ENCODE measurements at places on chromosomes 5 and 9.

GRCh38 chr9:129894120-129894823 is 59.0 kb downstream of the USP20 start:
- no peak for DNase-seq

DNA sequence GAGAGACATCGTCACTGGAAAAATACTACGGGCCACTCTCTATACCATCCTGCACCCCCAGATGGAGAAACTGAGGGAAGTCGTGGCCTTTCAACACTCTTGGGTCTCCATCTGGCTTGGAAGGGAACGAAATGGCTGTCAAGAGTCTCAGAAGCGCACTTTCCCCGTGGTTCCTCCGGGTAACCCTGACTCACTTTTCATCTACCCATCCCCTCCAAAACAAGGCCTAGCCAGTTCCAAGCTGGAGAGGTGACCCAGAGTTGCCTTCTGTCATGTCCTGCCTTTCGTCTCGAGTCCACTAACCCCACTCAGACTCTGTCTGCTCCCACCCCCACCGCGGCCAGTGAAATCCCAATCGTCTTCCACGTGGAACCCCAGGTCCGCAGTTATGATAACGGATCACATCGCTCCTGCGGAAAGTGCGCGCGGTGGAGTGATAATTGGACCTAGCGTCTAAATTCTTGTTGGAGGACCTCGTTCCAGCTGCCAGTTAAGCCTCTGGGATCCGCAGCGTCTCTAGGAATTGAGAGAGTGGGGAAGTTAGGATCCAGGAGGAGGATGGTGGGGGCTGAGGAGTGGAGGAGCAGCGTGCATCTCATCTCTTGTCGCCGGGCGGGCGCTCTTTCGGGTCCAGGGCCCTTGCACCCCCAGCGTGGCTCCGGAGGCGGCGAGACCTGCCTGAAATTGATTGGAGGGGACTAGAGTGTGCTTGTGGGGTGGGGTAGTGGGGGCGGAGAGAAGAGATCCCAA is 4.6 kb downstream of the CDKN2A start:
- DNase-seq: no peak

DNA sequence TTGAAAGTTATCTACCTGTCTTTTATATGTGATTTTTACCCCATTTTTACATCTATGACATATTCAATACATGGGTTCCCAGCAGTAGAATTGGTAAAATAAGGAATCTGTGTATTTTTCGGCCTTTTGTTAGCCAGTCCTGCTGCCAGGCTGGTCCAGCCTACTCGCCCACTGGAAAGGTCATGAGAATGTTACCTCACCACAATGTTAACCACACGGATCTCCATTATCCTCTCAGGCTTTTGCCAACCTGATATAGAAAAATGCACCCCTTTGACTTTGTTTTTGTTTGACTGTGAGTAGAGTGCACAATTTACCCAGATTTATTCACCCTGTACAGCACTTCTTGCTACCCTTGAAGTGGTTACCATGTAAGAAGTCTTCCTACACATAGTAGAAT is 167.2 kb downstream of the CTNND2 start:
- no peak for DNase-seq

DNA sequence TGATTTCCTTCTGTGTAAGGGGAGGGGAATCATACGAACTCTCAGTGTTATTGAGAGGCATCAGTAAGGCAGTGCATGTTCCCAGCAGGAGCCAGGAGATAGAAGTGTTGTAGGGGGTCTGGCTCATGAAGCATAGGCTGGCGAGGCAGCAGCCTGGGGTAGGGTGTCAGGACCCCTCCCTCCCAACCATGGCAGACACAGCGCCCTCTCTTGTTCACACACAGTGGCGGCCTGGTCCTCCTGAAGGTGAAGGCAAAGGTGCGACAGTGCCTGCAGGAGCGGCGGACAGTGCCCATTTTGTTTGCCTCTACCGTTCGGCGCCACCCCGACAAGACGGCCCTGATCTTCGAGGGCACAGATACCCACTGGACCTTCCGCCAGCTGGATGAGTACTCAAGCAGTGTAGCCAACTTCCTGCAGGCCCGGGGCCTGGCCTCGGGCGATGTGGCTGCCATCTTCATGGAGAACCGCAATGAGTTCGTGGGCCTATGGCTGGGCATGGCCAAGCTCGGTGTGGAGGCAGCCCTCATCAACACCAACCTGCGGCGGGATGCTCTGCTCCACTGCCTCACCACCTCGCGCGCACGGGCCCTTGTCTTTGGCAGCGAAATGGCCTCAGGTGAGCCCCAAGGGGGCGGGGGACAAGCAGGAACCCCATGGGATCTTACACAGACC is 4.7 kb downstream of the SLC27A4 start:
- DNase-seq: no peak

- DNase-seq: no peak
These were observed 318.1 kb upstream of the SGCD start for GRCh38 chr5:156008844-156009243.

DNA sequence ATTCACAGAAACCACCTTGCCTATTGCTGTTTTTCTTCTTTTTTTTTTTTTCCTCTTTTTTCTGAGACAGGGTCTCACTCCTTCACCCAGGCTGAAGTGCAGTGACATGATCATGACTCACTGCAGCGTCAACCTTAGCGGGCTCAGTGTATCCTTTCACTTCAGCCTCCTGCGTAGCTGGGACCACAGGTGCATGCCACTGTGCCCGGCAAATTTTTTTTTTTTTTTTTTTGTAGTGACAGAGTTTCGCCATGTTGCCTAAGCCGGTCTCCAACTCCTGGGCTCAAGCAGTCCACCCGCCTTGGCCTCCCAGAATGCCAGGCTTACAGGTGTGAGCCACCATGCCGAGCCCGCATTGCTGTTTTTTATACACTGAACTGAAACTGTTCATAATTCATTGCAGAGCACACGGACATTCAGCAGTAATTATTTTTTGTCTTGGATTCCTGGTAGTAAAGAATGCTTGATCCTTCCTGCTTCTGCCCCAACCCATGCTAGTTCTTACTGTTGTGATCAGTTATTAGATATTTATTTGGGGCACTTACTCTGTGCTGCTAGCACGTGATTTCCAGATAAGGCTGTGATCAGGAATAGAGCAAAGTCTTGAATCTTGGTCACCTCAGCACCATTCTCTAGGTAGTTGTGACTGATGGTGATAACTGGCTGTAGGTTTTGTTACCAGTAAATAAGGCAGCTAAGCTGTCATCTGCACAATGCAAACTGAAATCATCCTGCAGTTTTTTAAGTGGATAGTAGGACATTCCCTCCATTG is 14.0 kb downstream of the MAP3K1 start:
- no peak for DNase-seq

DNA sequence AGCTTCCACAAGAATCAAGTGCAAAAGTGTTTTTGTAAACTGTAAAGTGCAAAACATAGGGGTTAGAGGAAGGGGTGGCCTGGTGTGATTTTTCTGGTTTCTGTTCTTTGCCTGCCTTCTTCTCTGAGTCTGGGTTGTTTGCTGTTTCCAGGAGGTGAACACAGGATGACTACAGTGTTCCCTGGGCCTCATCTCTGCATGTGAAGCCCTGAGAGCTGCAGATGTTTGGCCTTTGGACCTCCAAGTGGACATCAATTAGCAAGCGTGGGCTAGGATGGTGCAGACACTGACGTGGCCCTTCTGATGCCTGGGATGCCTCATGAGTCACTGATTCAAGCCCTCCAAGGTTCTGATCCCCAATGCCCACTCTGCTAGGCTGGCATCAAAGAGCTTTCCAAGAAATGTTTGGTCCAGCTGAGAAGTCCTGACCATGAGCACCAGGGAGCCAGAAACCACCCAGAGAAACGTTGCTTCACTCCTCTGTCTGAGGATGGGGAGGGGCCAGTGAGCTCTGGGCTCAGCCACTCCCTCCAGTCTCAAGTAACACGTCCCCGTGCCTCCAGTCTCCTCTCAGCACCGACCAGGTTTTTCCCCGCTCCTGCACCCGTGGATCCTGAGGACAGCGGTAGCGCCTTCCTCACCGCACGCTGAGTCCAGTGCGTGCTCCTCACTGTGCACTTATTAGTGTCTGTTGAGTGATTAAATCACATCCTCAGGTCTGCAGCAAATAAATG is 7.6 kb downstream of the IL9 start:
- DNase-seq: no peak

DNA sequence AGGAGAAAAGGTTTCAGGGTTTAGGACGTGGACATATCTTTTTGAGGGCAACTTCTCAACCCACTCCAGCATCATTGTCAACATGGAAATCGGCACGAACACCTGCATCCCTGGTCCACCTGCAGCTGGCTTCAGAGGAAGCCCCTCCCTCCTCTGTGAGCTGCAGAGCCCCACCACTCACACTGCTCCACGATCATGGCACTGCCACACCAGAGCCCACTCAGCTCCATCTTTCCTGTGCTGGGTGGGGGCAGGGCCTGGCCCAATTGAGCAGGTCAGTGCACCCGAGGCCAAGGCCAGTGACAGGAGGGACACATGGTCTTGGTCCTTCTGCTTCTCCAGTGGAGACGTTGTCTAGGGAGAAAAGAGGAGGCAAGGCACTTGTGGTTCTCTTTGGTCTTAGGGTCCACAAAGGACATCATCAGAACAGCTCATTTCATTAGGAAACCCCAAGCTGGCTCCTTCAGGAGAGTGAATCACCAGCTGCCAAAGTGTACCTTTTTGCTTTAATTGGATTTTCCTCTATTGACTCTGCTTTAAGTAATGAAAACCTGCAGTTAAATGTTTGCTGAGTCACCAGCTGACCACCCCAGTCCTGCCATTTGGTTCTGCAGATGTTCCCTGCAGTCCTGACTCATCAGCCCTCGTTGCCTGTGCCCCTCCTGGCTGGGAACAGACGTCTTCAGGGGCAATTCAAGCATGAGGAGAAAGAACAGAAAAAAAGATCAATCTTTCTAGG is 56.2 kb downstream of the UBE2QL1 start:
- DNase-seq: no peak
